ENCODE measurements at places on chromosomes 2 and 18. TPM values are rescaled to one million over a fixed set of nuclear protein-coding genes. Genes with fewer than 3 reads are reported as not detected.

DNA sequence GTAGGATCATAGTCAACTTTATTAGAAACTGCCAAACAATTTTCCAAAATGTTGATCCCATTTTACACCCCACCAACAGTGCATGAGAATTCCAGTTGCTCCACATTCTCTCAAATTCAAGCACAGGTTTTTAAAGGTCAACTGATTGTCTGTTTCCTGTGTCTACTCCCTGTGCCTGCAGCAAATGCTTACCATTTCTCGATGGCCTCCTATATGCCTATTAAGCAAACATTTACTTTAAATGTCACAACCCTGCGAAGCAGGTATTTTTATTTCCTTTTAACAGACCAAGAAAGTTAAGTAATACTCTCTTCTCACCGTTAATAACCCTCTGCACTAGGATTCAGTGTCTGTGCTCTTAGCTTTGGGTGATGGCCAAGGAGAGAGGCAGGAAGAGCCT, 163.8 kb upstream of the EPB41L3 start:
- no peaks in the 10 kb centered on the region for H3K4me1 ChIP-seq
- no peaks in the 10 kb centered on the region for H3K27me3 ChIP-seq
- H3K4me3 ChIP-seq = no peak overlapping the region
- no peak overlapping the region for H3K27ac ChIP-seq

NTSR2 gene
- not detected for total RNA-seq

OTOS gene
- not detected for total RNA-seq

GRCh38 chr2:169860149-169860548, 32.9 kb downstream of the UBR3 start:
- no peaks in the 10 kb centered on the region for H3K4me1 ChIP-seq
- H3K27me3 ChIP-seq = no peaks in the 10 kb centered on the region
- no peak overlapping the region for H3K27ac ChIP-seq
- H3K36me3 ChIP-seq = no peaks in the 10 kb centered on the region

DNA sequence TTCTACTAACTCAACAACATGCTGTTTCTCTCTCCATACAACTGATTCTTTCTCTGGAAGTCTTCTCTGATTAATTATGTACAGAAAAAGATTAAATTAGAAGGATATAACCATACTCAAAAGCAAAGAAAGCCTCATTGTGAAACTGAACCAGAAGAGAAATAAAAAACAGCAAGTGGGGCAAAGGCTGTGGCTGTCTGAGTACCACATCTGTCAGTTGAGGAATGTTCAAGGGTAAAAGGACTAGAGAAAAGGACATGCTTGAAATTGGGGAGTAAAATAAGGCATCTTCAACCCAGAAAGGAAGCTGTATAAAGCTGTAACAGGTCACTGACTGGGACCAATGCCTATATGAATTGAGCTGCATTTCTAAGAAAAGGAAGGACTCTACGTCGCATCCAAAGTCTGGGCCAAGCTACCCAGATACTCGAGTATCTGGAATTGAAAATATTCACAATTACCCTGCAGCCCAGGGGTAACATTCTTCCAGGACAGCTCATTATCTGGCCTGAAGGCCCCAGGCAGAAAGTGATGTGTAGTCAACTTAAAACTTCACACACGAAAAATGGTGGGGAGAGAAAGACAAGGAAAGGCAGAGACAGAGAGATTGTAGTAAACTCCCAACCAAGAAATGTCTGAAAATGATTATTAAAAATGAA, 356.0 kb upstream of the GALNT5 start:
- no peak overlapping the region for H3K27ac ChIP-seq
- no peaks in the 10 kb centered on the region for H3K36me3 ChIP-seq
- H3K27me3 ChIP-seq = no peaks in the 10 kb centered on the region
- no peaks in the 10 kb centered on the region for H3K4me1 ChIP-seq

DNA sequence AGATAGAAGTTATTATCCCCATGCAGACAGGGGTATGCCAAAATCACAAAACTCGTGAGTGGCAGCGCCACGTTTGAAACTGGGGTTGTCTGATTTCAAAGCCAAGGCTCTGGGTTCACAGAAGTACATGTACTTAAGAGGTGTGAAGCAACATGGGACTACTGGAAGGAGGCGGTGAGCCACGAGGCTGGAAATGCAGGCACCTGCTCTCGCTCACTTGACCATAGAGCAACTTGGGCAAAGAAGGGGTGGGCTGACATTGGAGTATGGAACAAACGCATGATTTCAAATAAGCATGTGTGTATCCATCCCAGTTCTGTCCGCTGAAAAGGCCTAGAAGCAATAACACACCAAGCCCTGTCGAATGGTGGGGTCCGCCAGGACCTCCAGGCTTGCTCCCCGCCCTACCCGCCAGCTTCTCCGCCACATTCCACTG, 593 bp upstream of the ACTR2 start:
- H3K27me3 ChIP-seq = no peaks in the 10 kb centered on the region
- no peaks in the 10 kb centered on the region for H3K36me3 ChIP-seq
- no peaks in the 10 kb centered on the region for H3K4me1 ChIP-seq
- no peak for DNase-seq
- peak overlapping the region; percentile 98 for H3K4me3 ChIP-seq
- H3K27ac ChIP-seq = peak overlapping the region; percentile 82

DNA sequence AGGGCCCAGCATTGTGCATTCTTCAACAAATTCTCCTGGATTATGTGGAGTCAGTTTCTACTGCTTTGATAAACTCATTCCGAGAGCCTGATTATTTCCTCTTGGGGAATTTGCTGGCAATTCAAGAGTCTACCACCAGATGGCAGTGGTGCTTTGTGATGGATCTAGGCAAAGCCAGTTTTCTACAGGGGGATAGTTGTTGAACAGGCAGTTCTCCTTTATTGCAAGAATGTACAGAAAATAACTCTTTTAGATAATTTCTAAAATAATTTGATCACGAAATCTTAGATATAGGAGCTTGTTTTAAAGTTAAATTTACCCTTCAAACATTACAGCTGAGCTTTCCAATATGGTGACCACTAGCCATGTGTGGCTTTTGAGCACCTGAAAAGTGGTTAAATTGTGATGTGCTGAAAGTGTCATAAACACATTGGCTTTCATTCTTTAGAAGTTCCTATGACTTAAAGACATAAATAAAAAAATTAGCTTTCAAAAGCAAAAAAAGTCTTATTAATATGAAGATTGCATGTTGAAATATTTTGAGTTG, 66.7 kb upstream of the HAAO start:
- H3K27ac ChIP-seq = no peak overlapping the region
- H3K27me3 ChIP-seq = no peaks in the 10 kb centered on the region
- DNase-seq = peak; percentile 83
- no peaks in the 10 kb centered on the region for H3K36me3 ChIP-seq
- H3K4me1 ChIP-seq = peaks cover 14% of the 10 kb centered on the region

DNA sequence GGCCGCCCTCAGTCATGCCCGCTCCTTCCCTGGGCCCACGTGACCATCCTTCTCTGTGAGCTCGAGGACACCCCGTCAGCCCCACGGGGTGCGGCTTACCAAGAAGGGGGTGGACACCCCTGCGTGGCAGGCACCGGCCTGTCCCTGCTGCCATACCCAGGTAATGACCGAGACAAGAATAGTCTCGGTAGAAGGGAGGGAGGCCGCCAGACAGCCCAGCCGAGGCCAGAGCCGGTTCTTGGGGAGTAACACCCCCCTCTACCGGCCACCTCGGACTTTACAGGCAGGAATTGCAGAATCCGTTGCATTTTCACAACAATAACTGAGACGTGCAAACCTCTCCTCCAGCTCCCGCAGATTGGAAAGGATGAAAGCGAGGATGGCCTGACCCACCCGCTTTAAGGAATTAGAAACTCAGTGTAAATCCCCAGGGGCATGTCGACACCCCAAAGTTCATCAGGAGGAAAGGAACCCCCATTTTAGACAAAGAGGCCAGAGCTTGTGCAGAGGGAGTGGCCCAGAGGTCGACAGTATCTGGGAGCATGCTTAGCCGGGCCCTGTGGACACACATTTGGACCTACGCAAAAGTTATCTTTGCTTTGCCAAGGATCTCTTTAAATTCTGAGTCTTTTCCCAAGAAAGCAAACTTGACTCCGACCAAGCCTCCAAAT, 60.1 kb upstream of the GLI2 start:
- no peaks in the 10 kb centered on the region for H3K36me3 ChIP-seq
- H3K4me3 ChIP-seq = no peak overlapping the region
- no peak overlapping the region for H3K27ac ChIP-seq
- DNase-seq = peak; percentile 62

GRCh38 chr2:197626965-197627625, 48.3 kb downstream of the RFTN2 start:
- H3K4me3 ChIP-seq = no peak overlapping the region
- H3K36me3 ChIP-seq = no peaks in the 10 kb centered on the region
- no peaks in the 10 kb centered on the region for H3K27me3 ChIP-seq
- no peaks in the 10 kb centered on the region for H3K4me1 ChIP-seq

GRCh38 chr2:232721882-232722281, 24.8 kb downstream of the GIGYF2 start:
- no peak overlapping the region for H3K4me3 ChIP-seq
- peaks cover 18% of the 10 kb centered on the region for H3K4me1 ChIP-seq
- no peak for DNase-seq
- H3K27me3 ChIP-seq = no peaks in the 10 kb centered on the region
- peaks cover 29% of the 10 kb centered on the region for H3K36me3 ChIP-seq

LCT gene
- total RNA-seq = 0.06 TPM

RNF125 gene
- 9.2 TPM for total RNA-seq

DNA sequence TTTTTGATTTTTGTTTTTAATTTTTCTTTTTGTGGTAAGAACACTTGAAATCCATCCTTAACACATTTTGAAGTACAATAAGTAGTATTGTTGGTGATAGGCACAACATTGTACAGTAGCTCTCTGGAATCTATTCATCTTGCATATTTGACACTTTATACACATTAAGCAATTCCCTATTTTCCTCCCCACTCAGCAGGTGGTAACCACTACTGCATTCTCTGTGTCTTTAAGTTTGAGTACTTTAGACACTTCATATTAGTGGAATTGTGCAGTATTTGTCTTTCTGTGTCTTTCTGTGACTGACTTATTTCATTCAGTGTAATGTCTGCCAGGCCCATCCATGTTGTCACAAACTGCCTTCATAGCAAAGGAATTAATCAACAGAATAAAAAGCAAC, 471.7 kb upstream of the CDH20 start:
- H3K4me1 ChIP-seq = no peaks in the 10 kb centered on the region
- DNase-seq = no peak
- no peaks in the 10 kb centered on the region for H3K27me3 ChIP-seq
- H3K4me3 ChIP-seq = no peak overlapping the region
- no peaks in the 10 kb centered on the region for H3K36me3 ChIP-seq
- H3K27ac ChIP-seq = no peak overlapping the region

All from lung (tissue), 17 donors.